COLO829 (cell line): ENCODE measurements at places on chromosomes 1 and 21.

- no peak for DNase-seq
Observed at GRCh38 chr1:23470282-23471070, 13.5 kb downstream of the ASAP3 start.

DNA sequence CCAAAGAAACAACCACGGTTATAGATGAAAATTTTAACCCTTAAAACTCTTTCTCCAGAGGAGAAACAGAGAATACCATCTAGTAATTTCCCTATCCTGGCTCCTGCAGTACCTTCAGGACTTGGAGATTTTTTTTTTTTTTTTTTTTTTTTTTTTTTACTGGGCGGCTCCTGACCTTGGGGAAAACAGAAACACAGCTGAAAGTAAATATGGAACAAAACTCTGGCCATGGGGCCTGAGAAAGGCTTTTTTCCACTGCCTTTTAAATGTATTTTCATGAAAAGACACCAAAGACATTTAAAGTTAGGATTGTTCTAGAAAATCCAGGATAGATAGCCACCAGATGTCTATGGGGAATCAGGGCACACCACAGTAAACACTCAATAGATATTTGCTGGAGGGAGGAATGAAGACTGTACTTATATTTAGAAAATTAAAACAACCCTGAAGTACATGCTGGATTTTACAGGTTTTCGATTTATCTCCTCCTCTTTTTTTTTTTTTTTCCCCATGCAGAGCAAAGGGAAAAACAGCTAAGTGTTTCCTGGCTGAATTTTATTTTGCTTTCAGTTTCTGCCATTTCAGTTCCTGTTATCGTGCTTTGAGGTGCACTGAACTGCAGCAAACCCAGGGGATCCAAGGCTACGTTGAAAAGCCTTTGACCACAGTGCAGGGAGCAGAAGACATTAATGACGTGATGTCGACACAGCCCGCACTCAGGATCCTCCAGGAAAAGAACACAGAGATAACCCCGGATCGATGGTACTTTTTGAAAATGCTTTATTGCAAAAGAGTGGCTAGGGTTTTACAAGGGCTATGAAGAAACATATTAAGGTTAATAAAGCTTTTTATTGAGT lies 35.7 kb upstream of the CNN3 start:
- DNase-seq = no peak

GRCh38 chr1:50993645-50994044 lies 23.6 kb downstream of the CDKN2C start:
- DNase-seq = no peak

- DNase-seq = no peak
Observed at GRCh38 chr1:189693140-189693539, 784.5 kb downstream of the BRINP3 start.
